Body of pancreas (tissue), 4 donors: ENCODE measurements at places on chromosomes 13 and 19.

DNA sequence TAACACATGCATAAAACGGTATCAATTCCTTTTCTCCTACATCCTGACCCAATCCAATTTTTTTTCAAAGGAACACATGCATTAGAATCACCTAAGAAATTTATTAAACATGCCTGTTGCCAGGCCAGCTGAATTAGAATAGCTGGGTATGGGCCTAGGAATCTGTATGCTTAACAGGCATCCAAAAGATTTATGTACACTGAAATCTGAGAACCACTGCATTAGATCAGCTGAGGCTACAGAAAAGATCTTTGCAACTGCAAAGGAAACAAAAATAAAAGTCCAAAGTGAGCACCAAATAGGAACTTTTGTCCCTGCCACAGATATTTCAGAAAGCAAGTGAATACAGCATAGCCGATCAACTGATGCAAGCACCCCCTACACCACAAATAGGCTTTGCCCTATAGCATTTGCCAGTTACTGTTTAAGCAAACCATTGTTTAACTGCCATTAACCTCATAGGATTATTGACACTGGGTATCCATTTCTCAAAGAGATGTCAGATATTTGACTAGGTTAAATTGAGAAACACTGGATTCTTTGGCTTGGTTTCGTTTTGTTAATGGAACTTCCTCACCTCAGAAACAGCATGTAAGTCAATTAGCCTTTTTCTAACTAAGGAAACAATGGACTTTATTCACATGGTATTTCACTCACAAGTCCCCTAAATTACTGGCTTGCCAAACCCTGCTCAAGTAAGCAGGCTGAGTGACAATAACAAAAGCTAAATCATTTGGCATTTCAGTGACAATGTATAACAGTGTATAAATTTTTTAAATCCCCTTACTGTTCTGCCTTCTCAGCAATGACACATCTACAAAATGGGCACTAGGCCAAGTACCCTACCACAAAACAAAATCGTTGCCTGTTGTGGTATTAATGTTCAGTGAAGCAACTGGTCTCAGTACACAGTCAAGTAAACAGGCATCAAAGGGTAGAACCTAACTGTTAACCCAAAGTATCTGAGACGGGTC lies 67.8 kb downstream of the SUCLA2 start:
- DNase-seq: no peak
- no peaks in the 10 kb centered on the region for H3K4me1 ChIP-seq
- no peak overlapping the region for H3K4me3 ChIP-seq
- no peaks in the 10 kb centered on the region for H3K36me3 ChIP-seq

GRCh38 chr19:39390451-39390750 lies 505 bp downstream of the PAF1 start:
- peaks cover 28% of the 10 kb centered on the region for H3K4me1 ChIP-seq
- H3K36me3 ChIP-seq: peaks cover 4% of the 10 kb centered on the region
- H3K4me3 ChIP-seq: peak overlapping the region; percentile 52
- peak overlapping the region; percentile 84 for H3K27ac ChIP-seq
- H3K27me3 ChIP-seq: no peaks in the 10 kb centered on the region
- DNase-seq: peak; percentile 75

GRCh38 chr19:11418549-11419506 lies at the start of gene RGL3:
Gene RGL3, minus strand, starts transcription at chr19:11419314. Its CDS starts 36 bp downstream, at chr19:11419278.
- no peaks in the 10 kb centered on the region for H3K36me3 ChIP-seq
- no peaks in the 10 kb centered on the region for H3K27me3 ChIP-seq
- H3K4me1 ChIP-seq: peaks cover 41% of the 10 kb centered on the region
- peak; percentile 70 for DNase-seq
- H3K27ac ChIP-seq: peak within 1 kb of the TSS; percentile 84

- no peaks in the 10 kb centered on the region for H3K27me3 ChIP-seq
- peak overlapping the region; percentile 19 for H3K27ac ChIP-seq
- peaks cover 22% of the 10 kb centered on the region for H3K4me1 ChIP-seq
- H3K4me3 ChIP-seq: peak overlapping the region; percentile 4
- peaks cover 6% of the 10 kb centered on the region for H3K36me3 ChIP-seq
- peak; percentile 72 for DNase-seq
Measured at GRCh38 chr19:1811472-1811894, 593 bp downstream of the ATP8B3 start.

DNA sequence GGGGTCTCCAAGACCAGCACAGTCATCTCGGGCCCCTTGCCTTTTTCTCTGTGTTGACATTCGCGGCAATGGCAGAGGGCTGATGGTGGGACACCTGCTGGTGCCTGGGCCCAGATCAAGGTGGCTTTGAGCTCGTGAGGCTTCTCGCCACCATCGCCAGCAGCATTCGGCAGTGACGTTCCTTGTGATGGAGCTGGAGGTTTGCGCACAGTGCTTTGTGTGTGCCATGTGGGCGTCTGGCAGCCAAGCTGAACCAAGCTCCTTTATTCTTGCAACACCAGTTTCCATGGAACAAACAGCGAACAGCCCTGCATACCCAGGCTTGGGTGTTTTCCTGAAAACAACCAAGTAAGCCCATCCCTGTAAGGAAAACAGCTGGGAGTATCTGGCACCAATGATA lies 9.1 kb upstream of the TMEM255B start:
- H3K4me1 ChIP-seq: no peaks in the 10 kb centered on the region
- no peak for DNase-seq
- H3K27ac ChIP-seq: no peak overlapping the region
- no peak overlapping the region for H3K4me3 ChIP-seq

- H3K4me3 ChIP-seq: no peak overlapping the region
- no peaks in the 10 kb centered on the region for H3K36me3 ChIP-seq
- no peak overlapping the region for H3K27ac ChIP-seq
- no peaks in the 10 kb centered on the region for H3K4me1 ChIP-seq
Measured at GRCh38 chr13:43487461-43487860, 299.3 kb downstream of the ENOX1 start.

DNA sequence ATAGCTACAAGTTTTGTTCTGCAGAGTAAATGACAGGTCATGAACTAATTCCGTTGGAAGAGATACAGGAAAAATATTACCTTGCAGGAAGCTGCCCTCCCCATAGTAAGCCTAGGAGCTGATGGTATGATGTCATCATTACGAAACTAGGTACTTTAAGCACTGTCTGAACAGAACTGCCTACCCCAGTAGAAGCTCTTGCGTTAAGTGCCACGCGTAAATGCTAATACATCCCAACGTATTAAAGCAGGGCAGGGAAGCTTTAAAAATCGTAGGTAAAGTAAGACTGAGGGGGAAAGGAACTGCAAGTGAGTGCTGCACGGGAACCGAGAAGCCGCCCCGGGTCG lies 572 bp downstream of the UGGT2 start:
- DNase-seq: no peak
- peak overlapping the region; percentile 87 for H3K27ac ChIP-seq
- no peaks in the 10 kb centered on the region for H3K27me3 ChIP-seq
- H3K36me3 ChIP-seq: no peaks in the 10 kb centered on the region
